ENCODE measurements at places on chromosomes 16 and 17.

DNA sequence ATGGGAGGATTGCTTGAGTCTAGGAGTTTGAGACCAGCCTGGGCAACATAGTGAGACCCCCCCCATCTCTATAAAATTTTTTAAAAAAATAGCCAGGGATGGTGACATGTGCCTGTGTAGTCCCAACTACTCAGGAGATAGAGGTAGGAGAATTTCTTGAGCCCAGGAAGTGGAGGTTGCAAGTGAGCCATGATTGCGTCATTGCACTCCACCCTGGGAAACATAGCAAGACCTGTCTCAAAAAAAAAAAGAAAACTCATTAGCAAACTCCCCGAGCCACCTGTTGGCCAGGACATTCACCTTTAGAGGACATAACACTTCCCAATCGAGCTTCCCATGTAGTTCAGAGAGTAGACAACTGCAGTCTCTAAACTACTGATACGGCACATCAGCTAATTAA, 274.2 kb downstream of the ABCC12 start:
- DNase-seq, result no peak

GRCh38 chr17:76092526-76093413, 10.8 kb downstream of the EXOC7 start:
- DNase-seq, result no peak

DNA sequence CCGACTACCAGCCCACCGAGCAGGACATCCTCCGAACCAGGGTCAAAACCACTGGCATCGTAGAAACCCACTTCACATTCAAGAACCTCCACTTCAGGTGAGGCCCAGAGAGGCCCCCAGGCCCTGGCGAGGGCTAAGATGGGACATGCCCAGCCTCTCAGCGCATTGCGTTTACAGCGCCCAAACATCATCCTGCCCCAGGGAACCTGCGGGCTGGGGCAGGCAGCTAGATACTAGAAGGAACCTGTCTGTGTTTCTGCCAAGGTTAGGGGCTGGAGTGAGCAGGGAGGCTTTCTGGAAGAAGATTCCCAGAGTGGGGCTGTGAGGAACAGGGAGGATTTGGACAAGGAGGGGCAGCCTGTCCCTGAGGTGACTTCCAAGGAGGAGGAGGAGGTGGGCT, 90.6 kb downstream of the AMFR start:
- no peak for DNase-seq

- DNase-seq, result no peak
Measured at GRCh38 chr17:9557857-9558256, 17.8 kb downstream of the STX8 start.

DNA sequence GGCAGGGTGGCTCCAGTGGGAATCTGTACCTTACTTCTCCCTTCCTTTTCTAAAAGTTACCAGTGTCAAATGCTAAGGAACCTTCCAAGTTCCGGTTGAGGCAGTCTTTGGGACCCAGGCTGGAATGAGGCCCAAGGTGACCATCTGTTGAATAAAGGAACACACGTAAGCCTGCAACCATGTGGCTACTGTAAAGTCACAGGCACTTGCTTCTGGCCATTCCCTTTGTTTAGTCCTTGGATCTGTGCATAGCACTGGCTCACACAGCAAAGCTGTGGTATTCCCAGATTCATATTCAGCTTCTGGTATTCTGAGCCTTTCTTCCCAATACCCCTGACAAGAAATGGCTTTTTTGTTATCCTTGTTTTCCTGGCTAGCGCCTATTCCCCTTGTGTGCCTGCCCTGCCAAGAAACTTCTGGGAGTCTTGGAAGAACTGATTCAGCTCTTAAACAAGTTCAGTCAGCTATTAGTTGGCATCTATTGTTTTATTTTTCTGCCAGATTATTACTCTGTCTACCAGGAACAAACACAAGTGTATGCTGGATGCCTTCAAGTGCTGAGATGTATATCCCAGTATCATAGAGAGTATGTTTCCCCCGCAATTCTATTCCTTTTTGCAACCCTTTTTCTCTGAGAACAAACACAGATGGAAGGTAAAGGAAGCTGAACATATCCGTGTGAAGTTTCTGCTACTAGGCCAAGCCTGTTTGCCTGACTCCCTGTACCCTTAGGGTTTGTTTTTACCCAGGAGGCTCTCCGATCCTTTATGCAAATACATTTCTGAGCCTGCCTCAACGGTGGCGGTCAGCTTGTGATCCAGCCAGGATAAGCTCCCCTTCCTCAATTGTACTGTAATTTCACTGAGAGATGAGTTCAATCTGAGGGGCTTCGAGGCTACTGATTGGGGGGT, 13.2 kb downstream of the TMEM238L start:
- DNase-seq, result no peak

All from NCI-H2029 (cell line).